ENCODE measurements at places on chromosomes 5 and 9.

DNA sequence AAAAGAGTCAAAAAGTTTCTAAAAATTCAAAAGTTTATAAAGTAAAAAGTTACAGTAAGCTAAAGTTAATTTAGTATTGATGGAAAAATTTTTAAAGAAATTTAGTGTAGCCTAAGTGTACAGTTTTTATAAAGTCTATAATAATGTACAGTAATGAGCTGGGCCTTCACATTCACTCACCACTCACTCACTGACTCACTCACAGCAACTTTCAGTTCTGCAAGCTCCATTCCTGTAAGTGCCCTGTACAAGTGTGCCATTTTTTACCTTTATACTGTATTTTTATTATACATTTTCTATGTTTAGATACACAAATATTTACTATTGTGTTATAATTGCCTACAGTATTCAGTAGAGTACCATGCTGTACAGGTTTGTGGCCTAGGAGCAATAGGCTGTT, 239.5 kb upstream of the MAP3K1 start:
- no peak for DNase-seq

DNA sequence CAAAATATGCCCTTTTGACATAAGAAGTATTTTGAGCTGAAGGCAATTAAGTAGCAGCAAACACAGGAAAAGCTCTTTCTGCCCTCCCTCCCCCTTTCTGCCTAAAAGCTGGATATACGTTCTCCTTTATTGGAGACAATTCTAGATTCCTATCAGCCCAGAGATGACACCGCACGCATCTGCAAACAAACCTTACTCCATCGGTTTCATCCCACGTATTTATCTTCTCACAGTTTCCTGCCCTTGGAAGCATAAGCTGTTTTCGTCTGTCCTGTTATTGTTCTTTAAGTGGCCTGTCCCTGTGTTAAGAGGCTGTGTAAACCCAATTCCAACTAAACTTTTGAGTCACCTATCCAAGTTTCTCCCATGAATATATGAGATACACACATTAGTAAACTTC, 11.8 kb downstream of the TBC1D9B start:
- DNase-seq, result no peak

DNA sequence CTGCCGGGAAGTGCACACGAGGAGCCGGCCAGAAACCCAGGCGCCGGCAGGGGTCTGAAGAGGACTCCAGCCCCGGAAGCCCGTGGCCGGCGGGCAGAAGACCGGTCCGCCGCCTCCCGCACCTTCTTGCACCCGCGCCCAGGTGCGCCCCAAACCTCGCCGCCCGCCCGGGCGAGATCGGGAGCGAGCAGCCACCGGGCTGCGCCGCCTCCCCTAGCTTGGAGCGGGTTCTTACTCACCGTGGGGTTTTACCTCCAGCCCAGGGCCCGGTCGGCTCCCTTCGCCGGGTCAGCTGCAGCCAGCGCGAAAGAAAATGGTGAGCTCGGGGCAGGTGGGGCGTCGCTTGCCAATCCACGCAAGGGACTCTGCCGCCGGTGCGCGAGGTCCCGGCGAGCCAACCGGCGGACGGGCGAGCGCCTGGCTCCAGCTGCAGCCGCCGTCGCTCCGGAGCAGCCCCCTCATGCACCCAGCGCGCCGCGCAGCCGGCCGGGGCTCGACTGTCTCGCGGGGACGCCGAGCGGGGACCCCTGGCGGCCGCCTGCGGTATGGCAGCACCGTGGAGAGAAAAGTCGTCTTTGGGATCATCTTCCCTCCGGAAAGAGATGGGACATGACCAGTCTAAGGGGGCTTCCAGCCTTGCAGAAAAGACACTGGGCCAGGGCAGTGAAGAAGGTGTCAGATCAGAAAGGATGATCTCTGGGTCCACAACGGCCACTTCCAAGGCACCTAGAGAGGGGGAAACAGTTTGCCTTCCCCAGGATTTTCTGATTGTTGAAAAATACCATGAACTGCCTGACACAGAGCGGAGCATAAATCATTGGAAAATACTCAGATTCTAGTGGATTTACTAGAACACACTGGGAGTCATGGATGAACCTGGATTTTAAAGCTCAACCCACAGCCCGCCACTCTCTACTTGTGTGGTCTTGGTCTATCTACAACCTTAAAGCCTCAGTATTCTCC, at the start of gene MOB3B:
TSS of gene MOB3B (minus strand) at position 499 of the 963 bp plus-strand sequence. CDS start 74,264 bp downstream, outside the sequence.
- peak; percentile 34 for DNase-seq

- no peak for DNase-seq
Observed at GRCh38 chr5:19874811-19875210, 113.2 kb downstream of the CDH18 start.

- DNase-seq, result no peak
Observed at GRCh38 chr5:56941981-56942380, 9.9 kb downstream of the MIER3 start.

Measured in GDM1 (cell line).